HCT116 (cell line): ENCODE measurements at places on chromosomes 6 and 20.

GRCh38 chr6:15257357-15258132, 11.7 kb downstream of the JARID2 start:
- DNase-seq = no peak

DNA sequence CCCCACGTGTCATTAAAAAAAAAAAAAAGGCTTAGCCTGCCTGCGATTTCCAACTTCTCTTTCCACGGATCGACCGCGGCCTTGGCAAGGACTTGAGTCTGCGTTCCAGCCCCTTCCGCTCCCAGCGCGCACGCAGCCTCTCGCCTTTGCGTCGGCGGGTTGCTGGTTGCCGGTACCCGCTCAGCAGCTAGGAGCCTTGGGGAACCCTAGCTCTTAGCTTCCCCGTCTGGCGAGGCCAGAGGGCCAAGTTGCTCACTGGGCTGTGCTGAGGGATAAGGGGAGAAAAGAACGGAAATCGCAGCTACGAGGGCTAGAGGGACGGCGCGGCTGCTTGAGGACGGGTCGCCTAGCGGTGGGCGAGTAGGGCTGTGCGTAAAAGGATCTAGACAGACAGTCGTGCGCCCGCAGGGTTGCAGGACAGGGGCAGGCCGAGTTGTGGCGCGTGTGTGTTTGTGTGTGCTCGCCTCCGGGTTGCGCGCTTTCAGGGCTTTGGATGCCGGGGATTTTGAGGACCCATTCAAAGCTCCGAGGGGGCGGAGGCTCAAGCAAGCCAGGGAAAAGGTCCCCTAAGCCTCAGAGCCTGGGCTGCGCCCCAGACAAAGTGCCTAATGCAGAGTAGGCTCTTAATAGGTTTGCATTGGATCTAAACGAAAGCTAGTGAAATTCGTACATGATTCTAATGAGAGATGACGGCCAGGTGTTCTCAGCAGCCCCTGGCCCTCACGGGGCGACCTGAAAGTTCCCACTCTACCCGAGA, 40.5 kb upstream of the OSTM1 start:
- no peak for DNase-seq

DNA sequence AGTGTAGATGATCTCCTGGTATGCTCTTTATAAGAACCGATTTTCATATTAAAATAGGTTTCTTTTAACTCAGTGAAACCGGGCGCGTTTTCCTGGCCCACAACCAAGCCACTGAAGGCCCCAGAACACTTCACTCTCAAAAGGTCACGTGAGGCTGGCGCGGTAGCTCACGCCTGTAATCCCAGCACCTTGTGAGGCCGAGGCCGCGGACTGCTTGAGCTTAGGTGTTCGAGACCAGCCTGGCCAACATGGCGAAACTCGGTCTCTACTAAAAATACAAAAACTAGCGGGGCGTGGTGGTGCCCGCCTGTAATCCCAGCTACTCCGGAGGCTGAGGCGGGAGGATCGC, 402 bp upstream of the TAF8 start:
- DNase-seq = no peak

- no peak for DNase-seq
These were observed 37.9 kb downstream of the IPCEF1 start for GRCh38 chr6:154318721-154319120.

- no peak for DNase-seq
These were observed 28.6 kb downstream of the NOL4L start for GRCh38 chr20:32556312-32557184.

DNA sequence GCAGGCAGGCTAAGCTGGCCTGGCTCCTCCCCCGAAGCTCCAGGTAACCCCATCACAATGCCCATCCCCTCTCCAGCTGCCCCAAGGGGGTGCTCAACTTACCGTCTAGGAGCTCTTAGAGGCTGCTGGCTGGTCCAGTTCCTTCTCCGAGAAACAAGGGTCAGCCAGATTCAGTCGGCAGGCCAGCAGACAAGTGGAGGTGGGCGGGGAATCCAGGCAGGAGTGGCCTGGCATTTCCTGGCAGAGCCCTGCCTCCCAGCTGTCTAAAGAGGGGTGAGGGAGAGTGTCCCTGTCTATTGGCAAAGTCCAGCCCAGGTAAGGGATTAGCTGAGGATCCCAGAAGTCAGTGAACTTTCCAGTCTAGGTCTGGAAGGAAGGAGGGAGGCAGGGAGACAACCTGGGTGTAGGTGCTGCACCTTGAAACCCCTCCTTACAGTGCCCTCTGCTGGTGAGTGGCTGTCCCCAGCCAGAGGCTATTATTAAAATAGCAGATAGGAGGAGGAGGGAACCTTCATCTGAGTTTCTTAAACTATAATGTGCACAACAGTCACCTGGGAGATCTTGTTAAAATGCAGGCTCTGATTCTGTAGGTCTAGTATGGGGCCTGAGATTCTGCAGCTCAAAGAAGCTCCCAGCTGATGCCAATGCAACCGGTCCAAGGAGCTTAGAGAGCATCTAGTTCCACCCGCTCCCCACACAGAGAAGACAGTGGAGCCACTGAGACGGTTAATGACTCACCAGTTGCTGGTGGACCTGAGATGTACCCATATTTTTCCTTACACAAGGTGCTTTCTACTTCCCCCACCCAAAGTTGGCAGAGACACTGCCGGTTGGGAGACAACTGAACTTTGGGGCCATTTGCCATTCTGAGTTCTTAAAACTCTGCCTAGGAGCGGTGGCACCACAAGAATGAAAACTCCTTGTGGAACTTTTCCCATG, at the start of gene UNC5CL:
UNC5CL (minus strand) TSS at position 162 of the 939 bp plus-strand sequence. CDS start 4,147 bp downstream, outside the sequence.
- peak; percentile 27 for DNase-seq

DNA sequence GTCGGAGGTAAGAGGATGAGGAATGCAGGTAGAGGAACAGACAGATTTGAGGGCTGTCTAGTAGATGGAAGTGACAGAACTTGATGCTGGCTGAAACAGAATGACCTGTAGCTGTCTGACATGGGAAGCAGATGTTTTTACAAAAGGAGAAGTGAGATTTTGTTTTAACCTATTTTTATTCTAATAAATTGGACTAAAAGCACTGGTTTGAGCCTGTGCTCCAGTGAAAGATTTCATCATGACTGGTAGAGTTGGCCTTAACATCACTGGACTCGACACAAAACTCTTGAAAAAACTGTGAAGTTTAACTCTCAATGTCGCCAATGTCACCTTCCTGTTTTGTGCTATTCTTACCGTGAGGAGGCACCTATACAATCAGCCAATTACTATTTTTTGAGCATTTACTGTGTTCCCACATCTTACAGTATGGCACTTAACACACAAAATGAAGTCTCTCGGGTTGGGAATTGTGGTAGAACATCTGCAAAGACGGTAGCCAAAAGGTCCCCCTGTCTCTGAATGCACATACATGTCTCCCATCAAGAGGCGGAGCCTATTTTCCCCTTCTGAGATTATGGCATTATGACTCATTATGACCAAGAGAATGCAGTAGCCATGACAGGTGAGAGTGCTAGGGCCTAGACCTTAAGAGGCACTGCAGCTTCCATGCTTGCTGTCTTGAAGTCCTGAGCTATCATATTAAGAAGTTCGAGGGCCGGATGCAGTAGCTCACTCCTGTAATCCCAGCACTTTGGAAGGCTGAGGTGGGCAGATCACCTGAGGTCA, 93.2 kb downstream of the FOXF2 start:
- DNase-seq = peak; percentile 19

GRCh38 chr6:160248538-160248937, 10.1 kb downstream of the SLC22A2 start:
- no peak for DNase-seq

GRCh38 chr6:95203153-95203754, 374.1 kb upstream of the MANEA start:
- peak; percentile 23 for DNase-seq

- no peak for DNase-seq
These were observed 10.3 kb downstream of the KCNK5 start for GRCh38 chr6:39218868-39219567.

- DNase-seq = no peak
These were observed 123.0 kb downstream of the FARS2 start for GRCh38 chr6:5384276-5384675.

DNA sequence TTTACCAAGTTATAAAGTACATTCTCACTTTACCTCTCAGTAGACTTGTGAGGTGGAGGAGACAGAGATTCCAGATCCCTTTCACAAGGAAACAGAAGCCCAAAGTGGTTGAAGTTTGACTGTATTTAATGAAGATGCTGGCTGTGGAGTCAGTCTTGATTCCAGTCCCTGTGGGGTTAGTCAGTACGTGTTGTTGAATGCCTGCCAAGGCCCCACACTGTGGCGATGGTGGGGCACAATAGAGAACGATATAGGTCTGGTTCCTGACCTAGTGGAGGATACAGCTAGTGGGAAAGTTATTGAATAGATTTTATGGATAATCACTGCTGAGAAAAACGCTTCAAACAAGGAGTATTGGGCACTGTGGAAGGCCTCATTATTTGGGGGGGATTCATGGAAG, 71.4 kb downstream of the LRRC1 start:
- DNase-seq = no peak

DNA sequence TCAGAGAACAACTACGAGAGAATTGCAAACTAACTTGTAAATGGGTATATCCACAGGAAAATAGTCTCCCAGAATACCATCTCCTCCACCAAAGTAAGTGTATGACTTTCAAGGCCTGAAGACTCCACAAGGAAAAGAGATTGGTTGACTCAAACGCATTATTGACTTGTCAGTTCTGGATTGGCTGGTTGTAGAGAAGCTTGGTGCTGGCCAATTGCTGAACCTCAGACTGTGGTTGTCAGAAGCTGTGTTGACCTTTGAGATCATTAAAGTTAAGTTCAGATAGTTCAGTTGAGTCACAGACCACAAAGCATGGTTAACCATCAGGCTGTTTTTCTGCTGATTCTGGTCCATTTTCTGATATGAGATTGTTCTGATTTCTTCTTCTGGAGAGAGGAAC, 388.3 kb downstream of the BMP2 start:
- DNase-seq = no peak

DNA sequence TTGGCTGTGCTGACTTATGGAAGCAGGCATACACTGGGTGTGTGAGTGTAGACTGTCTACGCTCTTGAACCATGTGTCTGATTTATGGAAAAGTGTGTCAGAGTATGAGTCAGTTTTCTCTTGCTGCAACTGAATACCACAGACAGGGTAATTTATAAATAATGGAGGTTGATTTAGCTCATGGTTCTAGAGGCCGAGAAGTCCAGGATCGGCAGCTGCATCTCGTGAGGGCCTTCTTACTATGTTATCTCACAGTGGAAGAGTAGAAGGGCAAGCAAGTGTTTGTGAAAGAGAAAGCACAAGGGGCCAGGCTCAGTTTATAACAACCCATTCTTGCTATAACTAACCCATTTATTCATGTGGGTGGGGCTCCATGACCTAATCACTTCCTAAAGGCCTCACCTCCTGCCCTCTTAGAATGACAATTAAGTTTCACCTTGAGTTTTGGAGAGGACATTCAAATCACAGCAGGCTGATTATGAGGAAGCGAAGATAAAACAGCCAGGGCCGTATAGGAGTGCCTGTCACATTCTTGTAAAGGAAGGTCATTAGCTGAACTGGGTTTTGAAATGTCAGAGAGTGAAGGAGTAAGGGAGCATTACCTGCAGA, 6.7 kb downstream of the GPR31 start:
- no peak for DNase-seq

DNA sequence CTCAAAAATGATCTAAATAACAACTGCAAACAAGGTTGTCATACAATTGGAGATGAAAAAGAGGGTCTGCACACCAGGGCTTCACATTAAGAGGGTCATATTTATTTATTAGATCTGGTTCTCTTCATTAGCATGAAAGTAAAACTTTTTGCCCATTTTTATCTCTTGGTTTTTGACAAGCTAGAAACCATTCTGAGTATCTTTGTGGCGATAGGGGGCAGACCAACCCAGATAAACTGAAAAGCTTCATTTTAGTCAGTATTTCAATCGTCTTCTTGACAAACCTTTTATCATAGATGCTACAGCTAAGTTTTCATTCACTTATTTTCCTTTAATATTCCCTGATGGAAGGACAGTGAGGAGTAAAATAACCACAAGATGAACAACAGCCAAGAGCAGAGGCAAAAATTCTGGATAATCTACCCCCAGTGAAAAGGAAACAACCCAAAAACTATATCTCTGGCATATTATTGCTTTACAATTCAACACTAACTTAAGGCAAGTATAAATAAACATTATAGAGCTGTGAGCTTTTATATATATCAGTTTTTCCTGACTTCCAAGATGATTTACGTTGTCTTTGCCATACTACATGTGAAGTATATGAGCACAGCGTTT, 45.2 kb downstream of the THEMIS start:
- DNase-seq = no peak

DNA sequence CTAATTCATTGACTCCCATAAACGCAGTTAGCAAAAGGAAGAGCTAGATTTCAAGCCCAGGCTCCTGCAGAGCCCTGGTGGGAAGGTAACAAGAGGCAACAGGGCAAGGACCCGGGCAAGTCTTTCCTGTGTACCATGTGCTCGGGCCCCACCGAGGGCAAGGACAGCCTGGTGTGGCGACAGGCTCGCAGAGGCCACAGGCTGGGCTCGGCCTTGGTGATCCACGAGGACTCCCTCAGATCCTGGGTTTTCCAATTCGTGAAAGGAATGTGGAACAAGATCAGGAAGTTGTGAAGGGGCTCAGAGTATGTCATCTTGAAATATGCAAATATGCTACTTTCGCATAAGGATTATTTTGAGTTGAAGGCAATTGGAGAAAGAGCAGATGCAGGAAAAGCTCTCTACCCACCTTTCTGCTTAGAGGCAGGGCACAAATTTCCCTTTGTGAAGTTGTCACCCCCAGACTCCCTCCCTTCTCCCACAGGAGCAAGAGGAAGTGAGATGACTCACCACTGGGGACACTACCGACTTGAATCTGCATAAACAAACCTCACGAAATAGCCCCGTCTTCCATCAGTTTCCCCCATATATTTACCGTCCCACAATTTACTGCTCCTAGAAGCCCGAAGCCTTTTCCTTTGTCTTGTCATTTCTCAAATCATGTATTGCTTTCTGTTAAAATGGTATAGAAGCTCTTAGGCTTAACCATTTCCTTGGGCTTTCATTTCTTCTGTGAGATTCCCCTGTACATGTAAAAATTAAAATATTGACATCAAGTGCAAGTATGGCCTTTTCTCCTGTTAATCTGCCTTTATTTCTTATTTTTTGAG, 79.0 kb downstream of the PSMG4 start:
- no peak for DNase-seq

DNA sequence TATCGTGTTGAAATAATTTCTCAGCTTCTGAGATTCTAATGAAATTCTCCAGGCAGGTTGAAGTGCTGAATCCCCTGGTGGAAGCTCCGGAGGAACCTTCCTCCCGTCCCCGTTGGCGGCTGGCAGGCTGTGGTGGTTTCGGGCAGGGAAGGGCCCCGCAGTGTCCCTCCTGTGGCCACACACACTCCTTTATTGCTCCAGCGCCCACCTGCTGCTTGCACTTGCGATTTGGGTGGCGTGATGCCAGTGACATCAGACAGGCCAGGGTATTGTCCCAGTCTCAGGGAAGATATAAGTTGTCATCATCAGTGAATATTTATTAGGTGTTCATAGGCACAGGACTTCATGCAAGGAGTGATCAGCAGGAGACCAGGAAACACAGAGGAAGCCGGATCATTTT, 530.4 kb downstream of the QKI start:
- no peak for DNase-seq
